Stimulated activated CD4-positive, alpha-beta T cell treated with anti-CD3 and anti-CD28 coated beads, Interleukin-4, amount 100 ng/mL, for 4 hours (primary cell): ENCODE measurements at places on chromosomes 16 and 17.

- no peak for DNase-seq
Observed at GRCh38 chr16:73432850-73433730, 385.2 kb upstream of the ZFHX3 start.

GRCh38 chr17:28041844-28042656 lies 427 bp upstream of the NLK start:
- no peak for DNase-seq

DNA sequence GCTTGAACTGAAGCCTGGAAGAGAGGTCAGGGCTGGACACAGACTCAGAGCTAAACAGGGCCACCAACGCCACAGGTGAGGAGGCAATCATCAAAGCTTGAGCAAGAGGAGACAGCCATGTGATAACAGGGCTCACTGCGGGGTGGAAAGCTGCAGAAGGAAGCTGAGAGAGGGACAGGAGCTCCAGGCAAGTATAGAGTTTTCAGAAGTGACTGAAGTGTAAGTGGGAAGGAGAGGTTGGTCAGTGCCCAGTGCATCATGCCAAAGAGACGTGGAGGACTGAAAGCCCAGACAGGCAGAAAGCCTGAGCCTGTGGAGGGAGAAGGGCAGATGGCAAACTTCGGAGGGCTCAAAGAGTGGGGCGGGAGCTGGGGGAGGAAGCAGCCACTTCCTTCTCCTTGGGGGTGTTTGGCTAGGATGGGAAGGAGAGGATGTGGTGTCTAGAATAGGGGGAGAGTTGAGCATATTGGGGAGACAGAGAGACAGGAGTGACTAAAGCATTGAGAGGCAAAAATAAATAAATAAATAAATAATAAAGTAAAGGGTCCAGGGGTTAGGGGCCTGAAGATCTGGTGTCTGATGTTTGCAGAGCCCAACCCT lies 2.6 kb downstream of the KIFC3 start:
- DNase-seq, result no peak

DNA sequence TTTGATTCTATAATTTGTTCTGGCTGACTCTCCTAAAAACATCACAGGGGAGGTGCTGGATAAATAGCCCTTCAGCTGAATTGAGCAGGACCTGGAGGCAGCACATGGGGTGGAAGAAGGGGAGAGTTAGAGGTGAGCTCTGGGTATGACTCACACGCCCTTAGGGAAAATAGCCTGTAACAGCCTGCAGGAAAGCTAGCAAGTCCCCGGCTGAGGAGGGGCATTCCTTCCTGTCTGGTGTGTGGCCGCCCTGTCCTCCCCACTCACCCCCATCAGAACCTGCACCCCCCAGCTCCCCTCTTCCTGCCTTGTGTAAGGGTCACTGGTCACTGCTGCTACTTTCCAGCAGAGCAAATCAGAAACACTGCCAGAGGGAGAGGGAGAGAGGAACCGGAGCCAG lies 187.4 kb downstream of the C16orf95 start:
- DNase-seq, result no peak
